Left lobe of liver (tissue), 2 donors: ENCODE measurements at places on chromosomes 13 and 19. TPM values are rescaled to one million over a fixed set of nuclear protein-coding genes. Genes with fewer than 3 reads are reported as not detected.

PINLYP gene
- 0.88 TPM for total RNA-seq

KLK7 gene
- not detected for total RNA-seq

KLK8 gene
- not detected for total RNA-seq

- DNase-seq: no peak
Observed at GRCh38 chr13:80590551-80590950, 249.6 kb upstream of the SPRY2 start.

GRCh38 chr19:28980236-28980868, 232.6 kb downstream of the UQCRFS1 start:
- no peak for DNase-seq

DNA sequence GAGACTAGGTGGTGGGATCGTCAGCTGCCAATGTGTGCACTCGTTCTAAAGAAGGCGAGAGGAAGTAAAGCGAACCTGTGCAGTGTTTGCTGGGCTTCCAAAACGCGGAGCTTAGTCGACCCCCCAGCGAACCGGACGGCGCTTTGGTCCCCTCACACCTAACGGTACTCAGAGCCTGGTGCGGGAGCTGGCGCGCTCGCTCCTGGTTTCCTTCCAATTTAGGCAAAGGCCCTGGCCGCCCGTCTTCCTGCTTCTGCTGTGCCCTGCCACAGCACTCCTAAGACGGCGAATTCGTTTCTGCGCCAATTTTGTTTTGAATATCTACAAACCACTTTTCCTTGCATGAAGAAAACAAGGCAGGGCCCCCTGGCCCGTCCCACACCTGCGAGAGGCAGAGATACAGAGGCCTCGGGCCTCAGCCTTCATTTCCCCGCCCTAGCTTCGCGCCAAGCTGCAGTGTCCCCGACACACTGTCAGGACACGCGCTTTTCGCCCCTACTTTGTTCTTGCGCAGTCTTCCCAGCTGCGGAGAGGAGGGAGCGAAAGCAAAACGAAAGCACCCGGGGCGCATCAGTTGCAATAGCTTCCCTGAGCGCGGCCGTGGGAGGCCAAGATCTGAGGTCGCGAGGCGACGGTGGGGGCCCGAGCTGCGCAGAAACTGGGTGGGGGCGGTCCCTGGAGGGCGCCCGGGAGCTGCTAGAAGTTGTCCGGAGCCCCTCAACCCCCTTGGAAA, 111.9 kb downstream of the KCNRG start:
- peak; percentile 60 for DNase-seq
